ENCODE measurements at places on chromosomes 1 and 21. TPM values are rescaled to one million over a fixed set of nuclear protein-coding genes. Genes with fewer than 3 reads are reported as not detected.

DNA sequence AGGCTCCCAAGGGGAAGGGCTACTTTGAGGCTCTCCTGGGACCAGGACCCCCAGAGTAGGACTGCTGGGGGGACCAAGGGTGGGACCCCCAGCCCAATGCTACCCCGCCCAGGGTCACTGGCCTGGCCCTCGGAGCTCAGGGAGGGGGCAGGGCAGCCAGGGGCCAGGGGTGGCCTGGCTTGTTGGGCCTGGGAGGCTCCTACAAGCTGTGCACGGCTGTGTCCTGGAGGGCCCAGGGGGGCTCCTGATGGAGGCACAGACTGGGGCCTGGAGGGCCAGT lies 2.2 kb downstream of the HES4 start:
- no peak overlapping the region for H3K4me3 ChIP-seq
- H3K27me3 ChIP-seq: no peaks in the 10 kb centered on the region
- H3K36me3 ChIP-seq: no peaks in the 10 kb centered on the region
- no peak for DNase-seq
- no peak overlapping the region for H3K27ac ChIP-seq
- H3K4me1 ChIP-seq: no peaks in the 10 kb centered on the region

- no peak overlapping the region for H3K27ac ChIP-seq
- H3K36me3 ChIP-seq: no peaks in the 10 kb centered on the region
- H3K27me3 ChIP-seq: peaks cover 2% of the 10 kb centered on the region
- H3K4me1 ChIP-seq: no peaks in the 10 kb centered on the region
- DNase-seq: peak; percentile 73
- H3K4me3 ChIP-seq: no peak overlapping the region
These were observed 195.8 kb downstream of the MATN1 start for GRCh38 chr1:30527511-30528140.

DNA sequence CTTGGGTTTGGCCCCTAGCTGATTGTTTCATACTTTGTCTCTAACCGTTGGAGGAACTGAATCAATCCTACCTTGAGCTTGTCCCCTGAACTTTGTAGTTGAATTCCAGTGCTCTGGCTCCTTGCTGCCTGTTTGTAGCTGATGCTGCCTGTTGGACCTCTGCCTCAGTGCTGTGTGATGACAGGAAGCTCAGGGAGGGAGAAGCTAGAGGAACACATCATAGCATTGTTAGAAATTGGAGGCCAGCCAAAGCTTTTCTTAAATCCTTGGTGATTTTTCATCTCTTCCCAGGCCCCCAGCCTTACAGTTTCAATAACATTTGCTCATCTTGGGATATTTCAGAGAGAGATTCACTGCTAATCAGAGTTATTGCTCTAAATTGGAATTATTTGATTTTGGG lies 34.0 kb downstream of the MACF1 start:
- no peaks in the 10 kb centered on the region for H3K36me3 ChIP-seq
- H3K27ac ChIP-seq: no peak overlapping the region
- H3K4me1 ChIP-seq: no peaks in the 10 kb centered on the region
- no peak overlapping the region for H3K4me3 ChIP-seq
- no peak for DNase-seq
- H3K27me3 ChIP-seq: no peaks in the 10 kb centered on the region

Gene NBPF6
- polyA plus RNA-seq: not detected

Gene CYYR1
- 1.6 TPM for polyA plus RNA-seq

DNA sequence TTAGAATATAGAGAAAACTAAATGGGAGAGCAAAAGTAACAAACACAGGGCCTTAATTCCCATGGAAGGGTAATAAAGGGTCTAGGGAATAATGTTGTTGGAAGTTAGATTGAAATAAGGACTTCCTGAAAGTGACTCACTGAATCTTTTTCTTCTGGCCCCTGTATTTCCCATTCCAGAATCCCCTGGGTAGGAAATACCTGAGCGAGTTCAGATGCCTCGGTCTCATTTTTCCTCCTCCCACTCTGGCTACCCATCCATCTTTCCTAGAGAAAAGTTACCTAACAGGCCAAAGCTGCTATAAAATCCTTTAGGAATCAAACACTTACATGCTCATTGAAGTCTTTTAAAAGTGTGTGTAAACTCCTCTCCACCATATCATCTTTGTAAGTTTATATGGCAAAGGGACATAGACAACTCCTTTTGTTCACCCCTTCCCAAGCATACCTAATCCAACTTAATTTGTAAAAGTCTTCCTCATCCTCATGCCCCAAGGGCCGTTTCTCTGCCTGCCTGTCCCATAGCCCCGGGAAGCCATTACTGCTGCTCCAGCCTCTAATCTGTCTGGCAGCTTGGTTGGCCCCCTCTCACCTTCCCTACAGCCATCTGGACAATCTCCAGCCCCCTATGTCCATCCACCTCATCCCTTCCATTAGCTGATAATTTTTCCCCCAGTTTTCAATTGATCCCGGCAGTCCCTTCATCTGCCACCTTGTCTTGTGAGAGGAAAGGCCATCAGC lies 3.3 kb upstream of the MEF2D start:
- no peak for DNase-seq
- H3K27ac ChIP-seq: peak overlapping the region; percentile 76
- no peaks in the 10 kb centered on the region for H3K27me3 ChIP-seq

DNA sequence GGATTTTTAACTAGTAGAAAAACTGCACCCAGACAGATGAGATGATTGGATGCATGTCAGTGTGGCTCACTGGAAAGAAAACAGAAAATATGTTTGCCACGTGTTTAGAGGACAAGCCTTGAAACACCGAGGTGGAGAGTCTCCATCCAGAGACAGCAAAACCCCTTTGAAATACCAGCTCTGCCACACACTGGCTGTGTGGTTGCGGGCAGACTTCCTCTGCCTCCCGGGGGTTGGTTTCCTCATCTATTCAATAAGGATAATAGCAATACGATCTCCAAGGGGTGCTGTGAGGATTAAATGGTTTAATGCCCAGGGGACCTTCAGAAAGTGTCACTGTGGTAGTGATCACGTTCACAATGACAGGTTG lies 67.2 kb upstream of the PARP1 start:
- no peaks in the 10 kb centered on the region for H3K27me3 ChIP-seq
- no peak for DNase-seq
- H3K36me3 ChIP-seq: no peaks in the 10 kb centered on the region
- H3K4me1 ChIP-seq: no peaks in the 10 kb centered on the region

DNA sequence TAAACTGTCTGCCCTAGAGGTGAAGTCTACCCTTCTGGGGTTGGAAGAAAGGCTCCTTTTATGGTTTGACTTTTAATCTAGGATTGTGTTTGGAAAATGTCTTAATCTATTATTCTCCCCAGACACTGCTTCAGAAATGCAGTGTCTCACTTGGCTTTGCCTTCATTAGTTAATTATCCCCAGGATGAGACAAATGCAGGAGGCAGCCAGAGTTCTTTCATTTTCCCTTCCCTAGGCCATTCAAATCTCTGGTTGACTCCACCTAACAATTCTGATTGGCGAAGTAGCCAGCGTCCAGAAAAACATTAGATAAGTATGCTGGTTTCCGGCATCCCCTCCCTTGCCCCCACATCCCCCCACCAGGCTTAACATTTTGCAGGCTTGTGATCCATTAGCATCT lies 325.8 kb upstream of the PBX1 start:
- no peak overlapping the region for H3K27ac ChIP-seq
- no peaks in the 10 kb centered on the region for H3K36me3 ChIP-seq
- no peak for DNase-seq
- no peaks in the 10 kb centered on the region for H3K4me1 ChIP-seq
- no peaks in the 10 kb centered on the region for H3K27me3 ChIP-seq
- no peak overlapping the region for H3K4me3 ChIP-seq

Gene CFAP141
- polyA plus RNA-seq: not detected

DNA sequence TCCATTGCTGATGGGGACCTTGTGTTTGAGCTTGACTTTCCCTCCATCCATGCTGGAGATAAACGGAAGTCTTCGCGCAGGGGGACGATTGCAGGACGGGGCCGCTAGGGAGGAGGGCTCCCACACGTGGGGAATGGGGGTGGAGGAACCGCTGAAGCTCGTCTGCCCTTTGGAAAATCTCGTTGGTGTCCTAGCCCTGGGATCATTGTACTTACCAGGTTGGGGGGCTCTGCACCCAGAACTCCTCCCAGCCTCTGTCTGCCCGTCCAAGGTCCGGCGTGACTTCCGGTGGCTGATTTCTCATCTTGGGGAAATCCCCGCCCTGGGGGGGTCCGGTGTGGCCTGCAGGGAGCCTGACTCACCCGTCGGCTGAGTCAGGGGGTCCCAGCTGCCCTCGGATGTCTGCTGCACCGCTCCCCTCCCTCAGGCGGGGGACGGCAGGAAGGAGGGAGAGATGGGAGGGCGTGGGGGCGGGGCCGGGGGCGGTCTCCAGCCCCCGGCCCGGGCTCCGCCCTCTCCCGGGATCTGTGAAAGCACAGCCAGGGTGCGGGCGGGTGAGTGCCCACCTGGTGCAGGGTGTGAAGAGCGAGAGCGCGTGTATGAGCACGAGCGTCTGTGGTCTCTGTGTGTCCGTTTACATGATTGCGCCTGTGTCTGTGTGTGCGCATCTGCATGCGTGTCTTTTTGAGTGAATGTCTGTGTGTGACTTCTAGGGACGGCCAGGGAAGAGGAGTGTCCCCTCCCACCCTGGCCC lies 35.8 kb downstream of the PIK3CD start:
- H3K27ac ChIP-seq: no peak overlapping the region
- H3K36me3 ChIP-seq: no peaks in the 10 kb centered on the region
- peak overlapping the region; percentile 38 for H3K4me3 ChIP-seq
- DNase-seq: peak; percentile 74
- H3K4me1 ChIP-seq: no peaks in the 10 kb centered on the region

DNA sequence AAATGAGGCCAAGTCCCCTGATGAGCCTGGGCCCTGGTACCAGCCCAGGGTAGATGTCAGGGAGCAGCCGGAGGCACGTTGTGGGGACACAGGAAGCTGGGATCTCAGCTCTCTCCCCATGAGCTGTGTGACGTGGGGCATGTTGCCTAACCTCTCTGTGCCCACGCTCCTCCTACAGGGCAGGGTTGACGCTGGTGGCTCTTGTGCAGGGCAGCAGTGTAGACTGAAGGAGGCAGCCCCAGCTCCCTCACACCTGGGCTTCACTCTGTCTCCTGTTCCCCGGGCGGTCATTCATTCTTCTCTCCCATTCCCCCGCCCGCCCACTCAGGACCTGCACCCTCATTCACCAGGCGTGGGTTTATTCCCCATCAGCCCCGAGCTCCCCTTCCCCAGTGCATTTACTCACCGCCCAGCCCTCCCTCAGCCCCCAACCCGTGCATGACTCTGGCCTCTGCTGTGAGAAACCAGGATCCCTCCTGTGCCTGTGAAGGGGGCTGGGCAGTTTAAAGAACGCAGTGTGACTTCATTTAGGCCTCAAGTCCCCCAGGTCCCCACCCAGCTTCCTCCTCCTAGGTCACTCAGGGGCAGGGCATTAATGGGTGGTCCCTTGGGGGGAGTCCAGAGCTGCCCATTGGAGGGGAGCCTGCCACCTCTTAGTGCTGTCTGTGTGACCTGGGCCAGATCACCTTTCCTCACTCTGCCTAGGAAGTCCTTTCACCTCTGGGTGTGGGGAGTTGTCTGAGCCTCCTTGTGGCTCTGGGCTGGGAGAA lies 285.7 kb downstream of the PTPRU start:
- H3K4me3 ChIP-seq: no peak overlapping the region
- no peaks in the 10 kb centered on the region for H3K27me3 ChIP-seq
- no peak overlapping the region for H3K27ac ChIP-seq
- H3K36me3 ChIP-seq: no peaks in the 10 kb centered on the region
- no peaks in the 10 kb centered on the region for H3K4me1 ChIP-seq
- peak; percentile 19 for DNase-seq

GRCh38 chr1:53959664-53960250 lies 13.6 kb downstream of the LRRC42 start:
- no peak overlapping the region for H3K4me3 ChIP-seq
- H3K27me3 ChIP-seq: no peaks in the 10 kb centered on the region
- no peak overlapping the region for H3K27ac ChIP-seq
- peaks cover 14% of the 10 kb centered on the region for H3K36me3 ChIP-seq
- H3K4me1 ChIP-seq: no peaks in the 10 kb centered on the region

Gene TMEM61
- polyA plus RNA-seq: 3.0 TPM

GRCh38 chr21:15010645-15011044 lies 54.2 kb downstream of the NRIP1 start:
- peaks cover 3% of the 10 kb centered on the region for H3K4me1 ChIP-seq
- no peak overlapping the region for H3K27ac ChIP-seq
- H3K27me3 ChIP-seq: no peaks in the 10 kb centered on the region
- no peaks in the 10 kb centered on the region for H3K36me3 ChIP-seq
- no peak overlapping the region for H3K4me3 ChIP-seq
- no peak for DNase-seq

DNA sequence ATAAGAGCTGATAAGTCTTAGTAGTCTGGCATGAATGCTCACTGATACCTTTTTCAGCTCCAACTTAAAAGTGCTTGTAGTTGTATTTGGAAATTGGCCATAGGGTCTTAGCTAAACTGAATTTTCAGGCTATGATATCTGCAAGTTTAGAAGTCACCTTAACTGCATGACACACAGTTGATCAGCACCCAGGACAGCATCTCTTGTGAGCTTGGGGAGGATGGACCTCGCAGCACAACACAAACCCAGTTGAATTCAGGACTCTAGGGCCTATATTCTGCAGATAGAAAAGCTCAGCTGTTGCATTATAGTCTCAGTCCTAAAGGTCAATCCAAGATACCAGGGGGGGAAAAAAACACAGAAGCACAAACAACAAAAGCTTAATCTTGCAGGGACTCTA lies 394.3 kb downstream of the KCNH1 start:
- H3K4me1 ChIP-seq: no peaks in the 10 kb centered on the region
- DNase-seq: no peak
- no peak overlapping the region for H3K27ac ChIP-seq
- H3K36me3 ChIP-seq: no peaks in the 10 kb centered on the region
- H3K4me3 ChIP-seq: no peak overlapping the region
- no peaks in the 10 kb centered on the region for H3K27me3 ChIP-seq

- no peak for DNase-seq
- H3K4me3 ChIP-seq: no peak overlapping the region
- peaks cover 12% of the 10 kb centered on the region for H3K4me1 ChIP-seq
- H3K27me3 ChIP-seq: no peaks in the 10 kb centered on the region
- peak overlapping the region; percentile 80 for H3K27ac ChIP-seq
These were observed 70.9 kb upstream of the EDEM3 start for GRCh38 chr1:184825571-184825970.

GRCh38 chr1:21811875-21812305 lies at the start of gene LDLRAD2:
LDLRAD2 (plus strand) TSS chr1:21812265; CDS start chr1:21812452, 187 bp downstream.
- no peak within 1 kb of the TSS for H3K4me3 ChIP-seq
- H3K27me3 ChIP-seq: no peaks in the 10 kb centered on the region
- no peaks in the 10 kb centered on the region for H3K36me3 ChIP-seq
- no peak within 1 kb of the TSS for H3K27ac ChIP-seq
- DNase-seq: no peak

Gene INKA2
- polyA plus RNA-seq: not detected

DNA sequence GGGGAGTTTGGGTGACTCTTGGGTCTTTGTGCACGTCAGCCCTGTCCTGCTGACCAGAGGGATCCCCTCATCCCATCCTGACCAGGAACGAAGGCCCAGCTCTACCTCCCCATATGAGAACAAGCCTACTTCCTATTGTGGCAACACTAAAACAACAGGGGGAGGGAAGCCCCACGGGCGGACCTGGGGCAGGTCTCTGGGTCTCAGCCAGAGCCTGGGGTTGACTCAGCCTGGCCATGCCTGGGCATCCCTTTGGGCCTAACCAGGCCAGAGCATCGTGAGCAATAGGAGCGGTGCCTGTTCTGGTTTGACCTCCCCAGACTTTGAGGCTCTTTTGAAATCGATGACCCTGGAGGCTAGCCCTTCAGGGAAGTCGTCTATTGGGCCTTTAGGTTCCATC lies 16.8 kb downstream of the RPS6KA1 start:
- H3K4me3 ChIP-seq: no peak overlapping the region
- H3K4me1 ChIP-seq: no peaks in the 10 kb centered on the region
- H3K27me3 ChIP-seq: no peaks in the 10 kb centered on the region
- no peak for DNase-seq
- no peaks in the 10 kb centered on the region for H3K36me3 ChIP-seq

Gene C1QB
- 84.7 TPM for polyA plus RNA-seq

Data from aorta (tissue), 5 donors.